ENCODE measurements at places on chromosomes 2 and 18.

DNA sequence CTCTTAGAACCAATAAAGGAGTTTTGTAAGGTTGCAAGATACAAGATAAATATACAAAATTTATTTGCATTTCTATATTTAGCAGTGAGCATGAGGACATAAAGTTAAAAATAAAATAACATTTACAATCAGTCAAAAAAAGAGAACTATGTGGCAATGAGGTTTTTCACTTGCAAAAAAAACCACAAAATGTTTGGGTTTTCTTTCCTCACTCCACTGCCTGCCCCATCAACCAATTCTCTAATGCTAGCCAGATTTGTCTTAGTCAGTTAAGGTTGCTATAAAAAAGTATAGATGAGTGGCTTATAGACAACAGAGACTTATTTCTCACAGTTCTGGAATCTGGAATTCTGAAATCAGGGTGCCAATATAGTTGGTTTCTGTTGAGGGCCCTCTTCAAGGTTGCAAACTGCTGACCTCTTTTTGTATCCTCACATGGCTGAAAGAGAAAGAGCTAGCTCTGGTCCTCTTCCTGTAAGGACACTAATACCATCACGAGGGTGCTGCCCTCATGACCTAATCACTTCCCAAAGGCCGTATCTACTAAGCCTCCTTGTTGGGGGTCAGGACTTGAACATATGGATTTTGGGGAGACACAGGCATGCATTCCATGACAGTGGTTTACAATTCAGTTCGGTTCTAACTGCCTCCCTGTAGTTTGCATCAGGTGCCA, 566.2 kb downstream of the GALR1 start:
- DNase-seq: no peak

DNA sequence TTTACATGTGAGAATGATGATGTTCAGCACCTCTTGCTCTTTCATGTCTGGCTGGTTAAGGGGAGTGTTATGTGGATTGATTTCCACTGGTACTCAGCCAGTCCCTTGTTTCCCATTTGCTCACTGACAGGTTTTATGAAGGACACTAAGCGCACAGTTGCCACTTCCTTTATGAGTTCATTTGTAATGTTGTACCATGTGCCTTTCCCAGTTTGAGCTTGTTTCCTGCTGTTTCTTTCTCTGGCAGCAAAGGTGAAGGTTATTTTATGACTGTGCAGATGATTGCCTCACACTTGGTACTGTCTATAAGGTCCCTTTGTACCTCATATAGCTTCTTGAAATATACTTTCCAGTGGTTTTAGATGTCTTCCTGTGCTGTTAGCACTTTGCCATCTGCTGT, 1700.5 kb upstream of the TMEFF2 start:
- DNase-seq: no peak

DNA sequence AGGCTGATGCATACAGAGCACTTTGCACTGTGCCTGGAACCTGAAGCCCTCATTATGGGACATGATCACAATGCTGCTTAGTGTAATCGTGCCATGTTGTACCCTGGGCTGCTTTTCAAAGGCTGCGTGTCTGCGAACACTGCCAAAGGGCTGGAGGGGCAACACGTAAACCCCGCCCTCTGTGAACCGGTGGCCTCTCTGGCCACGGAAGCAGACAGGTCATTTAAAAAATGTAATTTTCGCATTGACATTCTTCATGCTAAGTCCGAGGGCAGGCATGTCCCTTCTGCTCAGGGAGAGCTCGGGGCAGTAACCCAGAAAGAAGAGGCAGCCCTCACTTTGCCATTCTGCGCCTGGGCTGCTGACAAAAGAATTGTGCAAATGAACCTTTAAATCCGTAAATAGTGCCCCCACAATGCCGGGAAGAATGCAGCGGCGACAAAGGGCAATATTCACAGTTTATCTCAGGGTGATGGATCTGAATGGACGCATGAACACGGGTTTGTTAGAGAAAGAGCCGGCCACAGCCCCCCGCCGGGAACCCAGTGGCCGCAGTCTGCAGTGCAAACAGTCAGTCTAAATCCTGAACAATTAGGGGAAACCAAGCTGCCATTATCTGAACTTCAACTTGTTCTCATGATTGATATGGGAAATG, 226.1 kb downstream of the MYCN start:
- no peak for DNase-seq

DNA sequence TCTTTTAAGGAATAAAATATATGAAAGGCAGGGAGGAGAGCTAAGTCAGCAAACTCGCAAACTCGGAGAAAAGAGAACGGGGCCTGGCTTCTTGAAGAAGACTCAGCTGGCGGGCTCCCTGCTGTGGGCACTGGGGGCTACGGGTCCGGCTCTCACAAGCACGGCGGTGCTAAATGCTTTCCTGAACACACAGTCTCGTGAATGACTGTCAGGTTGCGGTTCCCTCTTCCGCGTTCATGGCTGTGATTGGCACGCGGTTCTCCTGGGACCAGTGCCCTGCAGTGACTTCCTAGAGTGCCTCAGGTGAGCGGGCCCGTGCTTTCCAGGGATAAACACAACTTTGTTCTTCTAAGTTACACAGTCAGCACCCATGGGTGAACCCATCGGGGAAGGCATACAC, 208.4 kb downstream of the HDAC4 start:
- DNase-seq: no peak
